ENCODE measurements at places on chromosomes 2 and 18. TPM values are rescaled to one million over a fixed set of nuclear protein-coding genes. Genes with fewer than 3 reads are reported as not detected.

ZNF512 gene
- total RNA-seq = 40.2 TPM

PLGLB1 gene
- total RNA-seq = 0.52 TPM

RANBP2 gene
- 97.6 TPM for total RNA-seq

WDFY1 gene
- total RNA-seq = 90.1 TPM

DYNC2LI1 gene
- 19.5 TPM for total RNA-seq

EDAR gene
- 0.09 TPM for total RNA-seq

GRB14 gene
- 3.0 TPM for total RNA-seq

RAPH1 gene
- 82.8 TPM for total RNA-seq

FBXO15 gene
- 2.6 TPM for total RNA-seq

SEMA4C gene
- 27.2 TPM for total RNA-seq

ZDBF2 gene
- 5.2 TPM for total RNA-seq

CYS1 gene
- 3.3 TPM for total RNA-seq

TTR gene
- 0.86 TPM for total RNA-seq

ARHGAP15 gene
- total RNA-seq = 15.3 TPM

KCNIP3 gene
- total RNA-seq = 2.7 TPM

DCDC2C gene
- total RNA-seq = not detected

CWC22 gene
- total RNA-seq = 16.0 TPM

VRK2 gene
- total RNA-seq = 24.4 TPM

EMILIN1 gene
- total RNA-seq = 40.9 TPM

COL4A3 gene
- 46.4 TPM for total RNA-seq

POTEI gene
- total RNA-seq = 0.10 TPM

FEV gene
- not detected for total RNA-seq

THUMPD2 gene
- 6.7 TPM for total RNA-seq

LGALSL gene
- total RNA-seq = 24.6 TPM

OTOS gene
- not detected for total RNA-seq

MROH2A gene
- not detected for total RNA-seq

KIF5C gene
- total RNA-seq = 0.66 TPM

METTL4 gene
- total RNA-seq = 2.7 TPM

CENPA gene
- total RNA-seq = not detected

CFC1 gene
- not detected for total RNA-seq

KRTCAP3 gene
- total RNA-seq = 39.7 TPM

SULT1C2 gene
- total RNA-seq = 7.4 TPM

All from upper lobe of left lung (tissue), 6 donors.